GM18507 (cell line): ENCODE measurements at places on chromosomes 2 and 18.

GRCh38 chr2:219406861-219407230, 11.3 kb upstream of the DES start:
- DNase-seq, result no peak

DNA sequence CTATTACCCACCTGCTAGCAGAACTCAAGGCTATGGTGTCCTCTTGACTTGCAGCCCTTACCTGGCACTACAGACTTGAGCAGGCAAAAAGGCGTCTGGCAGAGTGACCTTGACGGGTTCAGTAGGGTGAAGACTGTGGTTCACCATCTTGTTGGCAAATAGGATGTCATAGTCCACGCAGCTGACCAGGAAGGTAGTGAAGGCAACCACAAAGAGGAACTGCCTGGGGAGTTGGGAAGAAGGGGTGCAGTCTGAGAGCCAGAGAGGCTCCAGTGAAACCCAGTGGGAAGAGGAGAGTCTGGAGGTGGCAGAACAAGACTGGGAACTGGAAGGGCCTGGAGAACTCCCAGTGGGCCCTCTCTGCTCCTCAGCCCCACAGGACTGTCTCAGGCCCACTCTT, 4.1 kb downstream of the ATG9A start:
- DNase-seq, result no peak

DNA sequence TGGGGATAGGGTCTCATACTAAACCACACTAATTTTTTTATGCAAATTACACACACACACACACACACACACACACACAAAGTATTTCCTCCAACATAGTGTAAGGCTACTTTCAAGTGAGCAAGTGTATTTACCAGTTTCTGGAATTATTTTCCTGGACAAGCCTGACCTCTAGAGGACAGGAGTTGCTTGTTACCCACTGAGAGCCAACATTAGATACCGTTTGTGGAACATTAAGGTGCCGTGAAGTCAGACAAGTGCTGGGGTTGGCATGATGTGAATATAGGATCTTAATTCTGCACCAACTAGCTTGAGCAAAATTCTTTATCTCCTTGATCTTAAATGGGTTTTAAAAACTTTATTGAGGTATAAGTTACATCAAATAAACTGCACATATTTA, 39.3 kb upstream of the SERPINB2 start:
- DNase-seq, result no peak

DNA sequence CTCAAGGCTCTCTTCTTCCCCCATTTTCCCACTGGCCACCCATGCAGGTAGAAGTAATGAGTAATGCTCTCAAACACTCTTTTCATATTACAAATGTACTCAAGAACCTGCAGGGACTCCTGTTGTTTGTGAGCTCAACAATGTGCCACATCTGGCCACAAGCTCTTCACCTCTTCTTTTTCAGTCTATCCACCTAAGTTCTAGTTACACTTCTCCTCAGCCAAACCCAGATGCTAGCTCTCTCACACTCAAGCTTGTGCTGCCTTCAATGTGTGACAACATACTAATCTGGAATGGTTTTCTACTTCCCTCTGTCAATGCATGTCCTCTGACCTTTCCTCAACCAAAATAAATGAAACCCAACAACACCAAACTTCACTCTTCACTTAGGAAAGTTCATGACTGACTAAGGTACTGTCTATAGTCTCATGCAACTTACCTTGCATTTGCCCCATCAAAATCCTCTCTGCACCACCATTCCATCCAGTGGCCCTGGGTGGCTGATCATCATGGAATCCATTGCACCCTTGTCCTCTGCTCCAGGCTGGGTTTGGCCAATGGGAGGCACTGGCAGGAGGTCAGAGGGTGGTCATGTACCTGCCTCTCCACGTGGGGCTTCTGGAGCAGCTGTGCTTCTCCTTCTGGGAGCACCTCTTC, 5.3 kb upstream of the IL18R1 start:
- DNase-seq, result no peak

DNA sequence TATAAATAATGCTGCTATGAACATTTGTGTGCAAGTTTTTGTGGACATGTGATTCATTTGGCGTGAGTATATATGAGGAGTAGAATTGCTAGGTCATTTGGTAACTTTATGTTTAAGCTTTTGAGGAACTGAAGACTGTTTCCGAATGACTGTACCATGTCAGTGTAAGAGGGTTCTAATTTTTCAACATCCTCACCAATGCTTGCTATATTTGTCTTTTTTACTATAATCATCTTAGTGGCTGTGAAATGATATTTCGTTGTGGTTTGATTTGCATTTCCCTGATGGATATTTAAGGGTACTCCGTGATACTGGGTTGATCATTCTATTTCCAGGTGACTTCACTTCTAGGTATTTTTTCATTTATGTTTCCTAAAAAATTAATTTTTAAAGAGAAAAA, 241.1 kb downstream of the BCL2 start:
- peak; percentile 33 for DNase-seq
